PC-3 (cell line): ENCODE measurements at places on chromosomes 11 and 22.

DNA sequence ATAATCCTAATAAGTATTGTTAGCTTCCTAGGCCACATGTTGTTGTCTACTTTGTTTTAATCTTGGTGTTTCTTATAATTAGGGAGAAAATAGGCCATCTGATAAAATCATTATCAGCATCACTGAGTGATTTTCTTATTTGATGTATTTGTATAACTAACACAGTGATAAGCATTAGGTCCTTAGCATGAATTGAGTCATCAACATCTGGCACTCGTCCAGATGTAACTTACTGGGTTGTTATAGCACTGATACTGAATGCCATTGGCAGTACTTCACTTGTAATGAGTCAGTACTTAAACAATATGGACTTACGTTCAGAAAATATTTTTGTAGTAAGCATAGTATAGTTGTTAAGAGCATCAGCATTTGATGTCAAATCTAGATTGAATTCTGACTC, 16.2 kb downstream of the API5 start:
- DNase-seq, result peak; percentile 94

DNA sequence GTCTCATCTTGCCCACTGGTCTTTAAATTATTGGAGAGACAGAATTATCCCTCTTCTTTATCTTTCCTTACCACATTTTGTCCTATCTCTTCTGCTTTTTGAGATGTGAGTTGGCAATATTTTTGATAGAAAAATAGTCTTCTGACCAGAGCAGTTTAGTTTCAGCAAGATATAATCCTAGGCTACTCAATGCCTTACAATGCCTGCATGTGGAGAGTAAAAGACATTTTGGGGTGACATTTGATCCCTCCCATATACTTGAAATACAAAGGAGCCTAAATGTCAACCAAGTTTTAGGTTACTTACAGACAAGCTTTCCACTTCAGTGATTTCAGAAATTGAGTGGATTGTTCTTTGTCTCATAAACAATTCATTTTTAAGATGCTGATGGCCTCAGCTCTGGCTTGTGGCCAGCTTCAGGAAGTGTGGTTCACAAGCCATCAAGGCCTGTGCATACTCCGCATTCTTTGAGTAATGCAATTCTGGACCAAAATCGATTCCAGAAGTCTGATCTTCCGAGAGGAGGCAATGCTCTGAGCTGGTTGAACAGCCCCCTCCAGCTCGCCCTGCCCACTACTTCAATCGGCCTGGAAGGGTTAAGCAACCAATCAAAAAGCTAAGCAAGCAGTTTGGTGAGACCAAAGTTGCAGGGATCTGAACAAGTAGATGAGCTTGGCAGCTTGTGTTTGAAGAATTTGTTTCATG, 274.4 kb downstream of the BLID start:
- DNase-seq, result peak; percentile 47

GRCh38 chr11:27520226-27520625, 13.7 kb upstream of the LIN7C start:
- DNase-seq, result no peak

DNA sequence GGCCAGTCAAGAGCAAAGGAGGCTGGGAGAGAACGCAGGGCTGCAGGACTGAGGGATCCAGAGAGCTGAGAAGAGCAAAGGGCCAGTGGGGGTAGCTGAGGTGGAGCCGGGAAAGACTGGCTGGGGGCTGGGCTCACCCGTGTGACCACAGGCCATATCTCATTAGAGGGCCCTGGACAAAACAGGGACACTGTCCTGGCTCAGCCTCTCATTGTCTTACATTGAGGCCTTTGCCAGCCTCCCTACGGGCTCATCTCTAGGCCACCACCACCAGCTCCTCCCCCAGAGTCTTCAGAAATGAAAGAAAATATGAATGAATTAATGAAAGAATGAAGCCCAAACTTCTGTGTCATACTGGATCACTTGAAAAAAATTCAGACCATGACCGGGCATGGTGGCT, 9.2 kb downstream of the RAB36 start:
- no peak for DNase-seq

- DNase-seq, result peak; percentile 99
Observed at GRCh38 chr11:67354075-67355022, 1.0 kb upstream of the POLD4 start.

- no peak for DNase-seq
Observed at GRCh38 chr11:62713343-62713742, 5.9 kb downstream of the GNG3 start.

DNA sequence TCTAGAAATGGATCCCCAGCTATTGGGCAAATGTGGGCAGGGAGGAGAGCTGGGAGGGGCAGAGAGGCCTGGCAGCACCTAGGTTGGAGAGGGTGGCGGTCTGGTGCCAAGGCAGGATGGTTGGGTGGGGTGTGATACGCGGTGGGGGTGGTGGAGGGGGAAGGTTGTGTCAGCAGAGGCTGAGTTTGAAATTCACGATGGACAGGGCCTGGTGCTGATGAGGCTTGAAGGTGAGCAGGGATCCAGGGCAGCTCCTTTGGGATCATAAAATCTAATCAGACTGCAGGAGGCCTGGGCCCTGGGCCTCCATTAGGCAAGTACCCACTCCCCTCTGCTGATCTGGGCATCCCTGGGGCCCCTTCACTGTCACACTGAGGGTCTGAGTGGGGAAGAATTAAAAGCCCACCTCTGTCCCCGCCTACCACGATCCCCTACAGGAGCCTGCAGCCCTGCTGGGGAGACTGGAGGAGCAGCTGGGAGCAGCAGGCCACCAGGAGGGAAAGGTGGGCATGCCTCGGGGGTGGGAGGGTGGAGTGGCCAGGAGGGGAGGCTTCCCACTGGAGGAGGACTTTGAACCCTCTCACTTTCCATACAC, 24.0 kb downstream of the IGLL1 start:
- DNase-seq, result no peak

DNA sequence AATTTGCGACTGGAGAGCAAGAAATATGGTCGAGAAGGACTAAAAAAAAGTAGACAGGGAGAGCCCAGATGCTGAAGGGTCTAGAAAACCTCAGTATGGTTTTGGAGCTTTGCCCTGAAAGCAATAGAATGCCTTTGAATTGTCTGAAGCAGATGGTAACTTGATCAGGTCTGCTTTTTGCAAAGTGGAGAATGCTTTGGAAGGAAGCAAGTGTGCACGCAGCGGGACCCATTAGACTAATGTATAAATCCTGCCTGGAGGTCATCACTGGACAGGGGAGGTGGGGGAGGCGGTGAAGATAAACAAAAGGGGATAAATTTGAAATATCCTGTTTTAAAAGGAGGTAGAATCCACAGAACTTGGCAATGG, 757 bp upstream of the HINFP start:
- peak; percentile 46 for DNase-seq

DNA sequence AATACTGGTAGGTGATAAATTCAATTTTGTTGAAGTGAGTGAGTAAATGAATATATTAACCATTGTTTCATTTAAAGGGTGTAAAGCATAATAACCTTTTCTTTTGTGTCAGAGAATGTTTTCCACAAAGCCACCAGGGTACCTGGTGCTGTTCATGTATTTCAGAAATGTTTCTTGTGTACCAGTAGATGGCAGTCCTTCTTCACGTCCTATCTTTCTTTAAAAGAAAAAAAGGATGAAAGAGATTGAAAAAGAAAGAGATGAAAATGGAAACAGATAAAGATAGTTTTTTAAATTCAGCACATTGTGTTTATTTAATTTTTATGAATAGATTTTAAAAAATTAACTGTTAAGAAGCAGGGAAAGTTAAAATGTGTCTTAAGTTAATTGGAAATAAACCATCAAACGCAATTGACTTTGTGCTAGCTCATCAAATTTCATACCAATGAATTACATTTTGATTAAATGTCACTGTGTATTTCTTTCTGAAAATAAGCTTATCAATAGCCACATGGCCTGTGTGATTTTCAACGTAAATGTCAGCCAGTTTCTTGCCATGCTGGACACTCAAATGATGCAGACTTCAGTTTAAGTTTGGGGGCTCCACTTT, 65.5 kb upstream of the CHORDC1 start:
- DNase-seq, result peak; percentile 53

GRCh38 chr11:65444314-65445051, 21.9 kb downstream of the NEAT1 start:
- DNase-seq, result peak; percentile 3

DNA sequence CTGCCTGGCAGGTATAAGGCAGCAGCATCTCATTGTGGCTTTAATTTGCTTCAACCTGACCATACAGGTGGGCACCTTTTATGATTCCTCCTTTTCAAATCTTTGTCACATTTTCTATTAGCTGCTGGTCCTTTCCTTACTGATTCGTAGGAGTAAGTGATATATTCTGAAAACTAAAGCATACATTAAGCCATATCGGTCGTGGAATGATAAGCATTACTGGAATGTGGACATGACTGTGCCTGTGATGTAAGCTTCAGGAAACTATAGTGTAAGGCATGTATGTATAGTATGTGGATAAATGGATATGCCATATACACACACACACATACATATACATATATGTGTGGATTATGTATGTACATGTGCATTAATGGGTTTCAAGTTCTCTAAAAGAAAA, 20.8 kb downstream of the YPEL1 start:
- DNase-seq, result peak; percentile 28

GRCh38 chr11:69691463-69691862, 12.4 kb downstream of the FGF19 start:
- no peak for DNase-seq
